ENCODE measurements at places on chromosomes 6 and 20.

DNA sequence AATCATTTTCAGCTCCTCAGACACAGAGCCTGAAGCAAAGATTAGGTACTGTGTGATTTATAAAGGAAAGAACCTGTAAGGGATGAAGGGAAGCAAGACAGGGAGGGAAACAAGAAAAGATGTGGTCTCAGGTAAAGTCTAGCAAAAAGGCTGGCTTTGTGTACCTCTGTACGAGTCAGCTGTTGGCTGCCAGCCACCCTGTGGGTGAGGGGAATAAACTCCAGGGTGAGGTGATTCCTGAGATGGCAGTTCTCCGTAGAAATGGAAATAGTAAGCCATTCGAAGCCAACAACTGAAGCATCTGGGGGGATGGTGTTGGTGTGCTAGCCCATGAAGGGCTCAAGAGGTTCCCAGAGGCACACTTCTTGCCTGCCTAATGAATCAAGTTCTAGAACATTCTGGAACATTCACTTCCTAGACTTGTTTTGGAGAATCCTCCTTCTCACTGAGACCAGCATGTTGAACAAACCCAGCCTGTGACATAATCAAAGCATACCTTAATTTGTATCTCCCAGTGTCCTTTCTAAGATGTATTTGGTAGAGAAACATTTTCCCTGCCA, 10.6 kb upstream of the TTPAL start:
- no peak for DNase-seq

- no peak for DNase-seq
Measured at GRCh38 chr20:33863440-33864323, 52.5 kb downstream of the CHMP4B start.

GRCh38 chr20:50347284-50348063, 156.8 kb downstream of the CEBPB start:
- no peak for DNase-seq

DNA sequence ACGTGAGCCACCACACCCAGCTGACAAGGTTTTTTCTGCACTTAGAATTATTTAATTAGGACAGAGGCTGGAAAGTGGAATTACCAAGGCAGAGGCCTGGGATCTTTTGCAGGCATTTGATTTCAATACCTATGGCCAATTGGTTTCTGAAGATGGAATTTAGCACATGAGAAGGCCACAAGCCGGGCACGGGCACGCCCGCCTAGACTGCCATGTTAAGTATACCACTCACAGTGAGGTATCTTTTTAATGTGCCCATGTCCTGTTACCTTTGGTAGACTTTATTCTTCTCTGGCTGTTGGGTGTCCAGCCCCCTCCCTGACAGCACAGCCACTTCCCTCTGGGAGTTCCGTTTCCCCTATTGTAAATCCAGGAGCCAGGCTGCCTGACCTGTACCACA, 18.0 kb upstream of the TAF8 start:
- no peak for DNase-seq

DNA sequence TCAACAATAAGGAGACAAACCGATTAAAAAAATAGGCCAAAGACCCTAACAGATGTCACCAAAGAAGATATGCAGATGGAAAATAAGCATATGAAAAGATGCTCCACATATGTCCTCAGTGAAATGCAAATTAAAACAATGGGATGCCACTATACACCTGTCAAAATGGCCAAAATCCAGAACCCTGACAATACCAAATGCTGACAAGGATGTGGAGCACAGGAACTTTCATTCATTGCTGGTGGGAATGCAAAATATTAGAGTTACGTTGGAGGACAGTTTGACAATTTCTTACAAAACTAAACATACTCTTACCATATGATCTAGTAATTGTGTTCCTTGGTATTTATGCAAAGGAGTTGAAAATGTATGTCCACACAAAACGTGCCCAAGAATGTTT, 1.8 kb upstream of the ZNF184 start:
- no peak for DNase-seq

DNA sequence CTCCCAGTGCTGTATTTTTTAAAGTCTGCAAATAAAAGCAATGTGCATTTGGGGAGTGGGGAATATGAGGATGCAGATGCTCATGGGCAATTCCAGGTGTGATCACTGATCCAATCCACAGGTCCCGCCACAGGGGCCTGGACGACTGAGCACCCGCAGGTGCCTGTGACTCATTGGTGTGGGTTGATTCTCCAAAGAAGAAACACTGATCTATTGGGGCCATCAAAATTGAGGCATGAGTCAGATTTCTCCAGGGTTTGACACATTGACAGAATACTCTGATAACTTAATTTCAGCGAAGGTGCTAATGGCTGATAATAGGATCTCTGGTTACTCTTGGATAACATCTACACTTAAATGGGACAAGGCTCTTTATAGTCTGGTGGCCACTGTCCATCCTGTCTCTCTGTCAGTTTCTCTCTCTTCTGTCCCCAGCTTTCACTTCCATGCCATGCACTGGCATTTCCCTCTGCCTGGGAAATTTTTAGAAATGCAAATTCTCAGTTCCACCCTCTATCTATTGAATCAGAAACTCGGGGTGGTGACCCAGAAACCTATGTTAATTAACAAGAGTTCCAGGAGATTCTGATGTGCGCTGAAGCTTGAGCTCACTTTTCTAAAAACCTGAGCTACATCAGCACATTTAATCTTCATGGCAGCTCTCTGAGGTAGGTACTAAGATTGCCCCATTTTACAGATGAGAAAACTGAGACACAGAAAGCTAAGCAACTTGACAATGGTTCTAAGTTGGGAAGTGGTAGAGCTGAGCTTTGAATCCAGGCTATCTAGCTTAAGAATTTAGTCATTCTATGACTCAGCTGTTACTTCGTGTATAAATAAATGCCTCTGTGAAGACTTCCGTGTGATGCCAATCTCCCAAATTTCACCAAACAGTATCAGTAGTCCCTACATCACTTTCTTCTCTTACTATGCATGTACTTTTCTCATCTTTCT, 10.2 kb upstream of the RCAN2 start:
- no peak for DNase-seq

DNA sequence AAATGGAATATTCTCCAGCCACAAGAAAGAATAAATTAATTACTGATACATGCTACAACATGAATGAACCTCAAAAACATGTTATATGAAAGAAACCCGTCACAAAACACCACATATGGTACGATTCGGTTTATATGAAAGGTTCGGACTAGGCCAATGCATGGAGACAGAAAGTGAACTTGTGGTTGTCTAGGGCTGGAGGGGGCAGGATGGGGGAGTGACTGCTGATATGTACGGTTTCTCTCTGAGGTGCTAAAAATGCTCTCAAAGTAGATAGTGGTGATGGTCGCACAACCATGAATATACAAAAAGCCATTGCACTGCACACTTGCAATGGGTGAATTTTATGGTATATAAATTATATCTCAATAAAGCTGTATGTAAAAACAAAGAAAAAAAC, 18.3 kb downstream of the AGPAT4 start:
- DNase-seq, result no peak

DNA sequence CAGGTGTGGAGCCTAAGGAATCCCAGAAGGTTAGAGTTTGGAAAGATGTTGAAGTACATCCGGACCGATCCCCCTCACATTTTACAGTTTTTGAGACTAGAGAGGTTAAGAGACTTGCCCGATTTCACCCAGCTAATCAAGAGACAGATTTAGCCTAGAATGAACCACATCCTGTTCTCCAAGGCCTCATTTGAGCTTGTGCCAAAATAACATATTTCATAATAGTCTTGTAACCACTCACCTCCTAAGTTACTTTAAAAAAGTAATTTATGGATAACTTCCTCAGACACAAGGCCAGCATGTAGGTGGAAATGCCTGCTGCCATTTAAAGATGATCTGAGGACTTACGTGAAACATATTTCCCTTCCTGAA, 39.8 kb upstream of the ARHGAP18 start:
- DNase-seq, result no peak

DNA sequence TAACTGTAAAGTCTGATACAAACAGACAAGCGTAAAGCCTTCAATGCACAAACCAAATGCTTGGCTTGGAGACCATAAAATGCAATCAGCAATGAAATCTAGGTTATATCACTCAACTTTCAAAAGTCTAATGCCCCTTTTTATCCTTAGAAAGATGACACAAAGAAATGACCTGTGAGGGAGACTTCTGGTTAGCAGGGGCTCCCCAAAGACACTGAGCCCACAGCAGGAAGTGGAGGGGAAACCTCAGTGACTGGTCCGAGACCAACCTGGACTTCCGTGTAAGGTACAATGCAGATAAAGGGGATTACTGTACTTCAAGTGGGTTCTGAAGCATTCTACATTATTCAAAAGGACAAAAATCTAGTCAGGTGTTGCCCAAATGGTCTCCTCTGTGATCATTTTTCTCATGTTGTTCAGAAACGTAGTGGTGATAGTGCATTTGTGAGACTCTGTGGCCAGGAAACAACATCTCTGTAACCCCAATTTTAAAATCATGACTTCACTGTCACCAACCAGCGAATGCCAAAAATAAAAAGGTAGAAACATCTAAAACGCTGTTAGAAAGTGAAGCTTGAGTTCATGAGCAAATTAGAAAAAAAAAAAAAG, 88.2 kb downstream of the HIVEP2 start:
- DNase-seq, result no peak

GRCh38 chr6:87923389-87924050, 124.1 kb upstream of the SPACA1 start:
- no peak for DNase-seq

- DNase-seq, result no peak
Measured at GRCh38 chr6:53041356-53041755, 23.8 kb upstream of the FBXO9 start.

DNA sequence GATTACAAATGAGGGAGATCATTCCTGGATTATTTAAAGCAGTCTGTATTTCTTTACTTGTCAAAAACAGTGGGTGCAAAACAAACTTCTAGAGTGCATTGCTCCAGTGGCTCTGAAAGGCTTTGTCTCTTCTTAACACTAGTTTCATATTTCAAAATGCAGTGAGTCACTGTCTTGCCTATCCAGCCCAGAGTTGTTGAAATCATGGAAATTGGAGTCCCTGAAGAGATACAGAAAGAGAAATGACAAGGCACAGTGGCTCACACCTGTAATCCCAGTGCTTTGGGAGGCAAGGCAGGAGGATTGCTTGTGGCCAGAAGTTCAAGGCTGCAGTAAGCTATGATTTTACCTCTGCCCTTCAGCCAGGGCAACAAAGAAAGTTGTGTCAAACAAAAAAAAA, 11.3 kb downstream of the SLC2A12 start:
- DNase-seq, result no peak

DNA sequence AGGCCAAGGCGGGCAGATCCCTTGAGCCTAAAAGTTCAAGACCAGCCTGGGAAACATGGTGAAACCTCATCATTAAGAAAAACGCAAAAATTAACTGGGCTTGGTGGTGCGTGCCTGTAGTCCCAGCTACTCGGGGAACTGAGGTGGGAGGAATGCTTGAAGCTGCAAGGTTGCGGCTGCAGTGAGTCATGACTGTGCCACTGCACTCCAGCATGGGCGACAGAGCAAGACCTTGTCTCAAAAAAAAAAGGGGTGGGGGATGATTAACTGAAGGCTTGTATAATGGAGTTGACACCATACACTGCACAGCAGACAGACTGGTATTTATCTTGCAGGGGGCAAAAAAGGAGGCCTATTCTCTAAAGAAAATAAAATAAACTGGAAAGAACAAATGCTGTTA, 27.7 kb downstream of the SRPK1 start:
- no peak for DNase-seq

DNA sequence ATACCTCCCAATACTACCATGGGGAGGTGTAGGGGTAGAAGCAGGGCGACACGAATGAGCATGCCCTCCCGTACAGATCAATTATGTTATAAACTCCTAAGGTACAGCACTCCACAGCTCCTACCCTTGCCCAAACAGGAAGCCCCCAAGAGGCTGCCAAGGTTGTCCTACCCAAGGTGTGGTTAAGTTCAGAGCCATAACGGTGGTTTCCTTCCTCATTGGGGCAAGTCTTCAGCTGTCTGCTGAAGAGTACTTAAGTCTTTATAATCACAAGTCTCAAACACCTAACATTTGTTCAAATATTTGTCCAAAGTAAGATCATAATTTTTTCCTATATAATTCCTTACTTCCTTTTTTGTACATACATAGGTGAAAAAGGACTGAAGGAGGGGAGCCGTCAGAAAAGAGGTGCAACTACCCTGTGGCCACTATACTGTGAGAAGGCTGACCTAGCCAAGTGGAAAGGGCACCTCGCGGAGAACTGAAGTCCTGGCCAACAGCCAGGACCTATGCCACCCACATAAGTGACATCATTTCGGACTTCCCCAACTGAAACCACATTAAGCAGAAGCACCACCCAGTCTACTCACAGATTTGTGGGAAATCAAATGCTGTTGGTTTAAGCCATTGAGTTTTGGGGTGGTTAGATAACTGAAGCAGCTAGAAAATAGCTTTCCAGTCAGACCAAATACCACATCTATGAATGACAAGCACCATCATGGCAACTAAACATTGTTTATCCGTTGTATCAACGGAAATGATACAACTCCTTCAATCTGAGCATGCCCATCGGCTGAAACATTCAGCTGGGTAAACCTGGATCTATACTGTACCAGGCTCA, 2.9 kb upstream of the RAB22A start:
- peak; percentile 18 for DNase-seq

DNA sequence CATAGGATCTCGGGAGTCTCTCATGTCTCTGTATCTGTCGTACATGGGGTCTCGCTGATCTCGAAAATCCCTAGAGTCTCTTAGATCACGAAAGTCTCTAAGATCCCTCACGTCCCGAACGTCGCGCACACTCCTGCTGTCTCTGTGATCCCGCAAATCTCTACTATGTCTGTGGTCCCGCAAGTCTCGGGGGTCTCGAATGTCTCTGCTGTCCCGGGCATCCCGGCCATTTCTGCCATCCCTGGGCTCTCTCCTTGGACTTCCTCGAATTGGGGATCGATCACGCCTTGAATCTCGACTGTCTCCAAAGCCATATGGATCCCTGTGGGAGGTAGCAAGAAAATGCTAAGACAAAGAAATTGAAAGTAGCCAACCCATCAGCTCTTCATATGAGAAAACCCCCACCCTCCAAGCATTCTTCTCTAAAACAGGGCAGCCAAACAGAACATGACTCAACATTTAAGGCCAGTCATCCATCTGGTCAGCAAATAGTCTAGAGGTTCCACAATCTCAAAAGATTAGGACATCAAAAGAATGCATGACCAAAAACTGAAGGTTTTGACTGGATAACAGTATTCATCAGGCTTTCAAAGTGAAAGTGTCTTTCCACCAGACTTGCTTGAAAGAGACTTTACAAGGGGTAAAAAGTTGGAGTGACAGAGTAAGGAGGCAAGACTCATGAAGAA, 19.4 kb downstream of the NCOA5 start:
- no peak for DNase-seq
